NCI-H2107 (cell line): ENCODE measurements at places on chromosomes 1 and 21.

- no peak for DNase-seq
Measured at GRCh38 chr1:5985250-5985649, 7.0 kb downstream of the NPHP4 start.

- no peak for DNase-seq
Measured at GRCh38 chr1:213484333-213484732, 433.3 kb downstream of the RPS6KC1 start.

- DNase-seq: no peak
Measured at GRCh38 chr1:114152508-114153260, 985 bp downstream of the SYT6 start.

- no peak for DNase-seq
Measured at GRCh38 chr1:85398391-85399064, 66.4 kb downstream of the DDAH1 start.

DNA sequence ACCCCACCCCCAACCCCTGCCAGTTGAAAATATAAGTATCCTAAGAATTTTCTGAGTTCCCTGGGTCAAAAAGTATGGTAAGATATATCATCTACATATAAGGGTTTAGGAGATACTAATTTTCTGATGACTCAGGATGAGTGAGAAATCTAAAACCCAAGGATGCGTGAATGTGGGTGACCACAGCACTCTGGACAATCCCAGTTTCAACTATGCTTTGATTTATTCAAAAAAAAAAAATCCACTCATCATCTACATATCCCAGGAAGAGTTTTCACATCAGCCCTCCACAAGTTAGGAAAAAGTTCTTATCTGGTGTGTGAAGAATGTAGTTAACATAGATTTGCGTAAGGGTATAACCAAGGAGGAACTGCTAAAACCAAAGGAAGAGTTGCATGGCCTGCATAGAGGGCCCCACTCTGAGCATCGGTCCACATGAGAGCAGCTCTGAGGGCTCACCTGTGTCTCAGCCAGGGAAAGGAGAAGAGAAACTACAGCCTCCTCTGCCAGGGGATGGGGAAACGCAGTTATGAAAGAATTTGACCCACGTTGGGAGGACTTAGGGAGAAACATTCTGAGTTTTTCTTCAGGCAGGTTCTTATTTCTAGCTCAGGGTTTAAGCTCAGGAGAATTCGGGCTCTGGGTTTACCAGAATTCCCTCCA is 18.8 kb downstream of the LAMB3 start:
- no peak for DNase-seq

DNA sequence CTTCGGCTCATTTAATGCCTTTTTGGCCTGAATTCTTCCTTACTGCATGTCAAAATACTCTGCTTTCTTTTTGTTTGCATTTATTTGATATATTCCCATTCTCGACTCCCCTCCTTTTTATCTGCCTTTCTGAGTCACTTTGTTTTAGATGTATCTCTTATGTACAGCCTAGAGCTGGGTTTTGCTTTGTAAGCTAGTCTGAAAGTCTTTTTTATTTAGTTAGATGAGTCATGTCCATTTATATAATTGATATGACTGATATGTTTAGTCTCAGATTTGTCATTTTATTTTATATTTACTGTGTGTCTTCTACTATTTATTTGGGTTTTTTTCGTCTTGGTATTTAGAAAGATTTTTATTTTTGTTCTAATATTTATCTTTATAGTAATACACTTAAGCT is 33.6 kb upstream of the GNG5 start:
- DNase-seq: no peak

DNA sequence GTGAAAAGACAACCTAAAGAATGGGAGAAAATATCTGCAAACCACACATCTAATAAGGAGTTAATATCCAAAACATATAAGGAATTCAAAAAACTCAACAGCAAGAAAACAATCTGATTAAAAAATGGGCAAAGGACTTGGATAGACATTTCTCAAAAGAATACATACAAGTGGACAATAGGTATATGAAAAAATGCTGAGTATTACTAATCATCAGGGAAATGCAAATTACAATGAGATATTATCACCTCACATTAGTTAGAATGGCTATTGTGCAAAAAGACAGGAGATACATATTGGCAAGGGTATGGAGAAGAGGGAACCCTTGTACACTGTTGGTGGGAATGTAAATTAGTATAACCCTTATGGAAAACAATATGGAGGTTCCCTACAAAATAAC is 44.9 kb downstream of the TRMT1L start:
- DNase-seq: no peak

DNA sequence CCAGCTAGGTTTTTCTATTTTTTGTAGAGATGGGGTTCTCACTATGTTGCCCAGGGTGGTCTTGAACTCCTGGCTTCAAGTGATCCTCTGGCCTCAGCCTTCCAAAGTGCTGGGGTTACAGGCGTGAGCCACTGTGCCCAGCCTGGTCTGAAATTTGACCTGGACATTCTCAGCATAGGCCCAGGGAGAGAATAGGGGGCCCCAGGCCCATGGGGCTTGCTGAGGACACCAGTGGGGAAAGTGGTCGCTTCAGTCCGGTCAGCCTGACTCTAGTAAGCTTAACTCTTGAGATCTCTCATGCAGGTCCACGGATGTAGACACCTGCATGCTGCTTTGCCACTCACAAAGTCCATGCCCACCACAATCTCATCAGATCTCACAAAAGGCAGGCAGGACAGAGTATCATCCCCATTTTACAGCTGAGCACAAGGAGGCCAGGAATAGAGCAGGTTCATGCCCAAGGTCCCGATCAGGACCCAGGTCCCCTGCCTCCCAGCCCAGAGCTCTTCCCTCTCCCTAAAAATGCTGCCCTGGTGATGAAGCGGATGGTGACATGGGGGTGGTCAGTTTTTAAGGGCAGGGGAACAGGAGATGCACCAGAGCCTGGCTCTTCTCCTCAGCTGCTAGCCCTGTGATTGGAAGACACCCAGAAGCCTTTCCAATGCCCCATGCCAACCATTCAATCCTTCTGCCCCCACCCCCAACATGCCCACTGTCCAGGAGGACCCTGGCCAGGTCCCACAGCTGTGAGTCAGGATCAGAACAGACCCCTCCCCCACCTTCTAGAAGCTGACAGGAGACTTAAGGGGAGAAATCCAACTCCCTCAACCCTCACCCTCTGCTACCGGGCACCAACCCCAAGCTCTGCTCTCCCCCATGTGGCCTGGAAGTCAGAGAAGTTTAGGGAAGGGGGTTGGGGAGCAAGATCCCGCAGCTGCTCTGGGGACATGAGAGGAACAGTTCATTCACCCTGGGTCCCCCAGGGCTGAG is 1.8 kb downstream of the FHL3 start:
- no peak for DNase-seq

DNA sequence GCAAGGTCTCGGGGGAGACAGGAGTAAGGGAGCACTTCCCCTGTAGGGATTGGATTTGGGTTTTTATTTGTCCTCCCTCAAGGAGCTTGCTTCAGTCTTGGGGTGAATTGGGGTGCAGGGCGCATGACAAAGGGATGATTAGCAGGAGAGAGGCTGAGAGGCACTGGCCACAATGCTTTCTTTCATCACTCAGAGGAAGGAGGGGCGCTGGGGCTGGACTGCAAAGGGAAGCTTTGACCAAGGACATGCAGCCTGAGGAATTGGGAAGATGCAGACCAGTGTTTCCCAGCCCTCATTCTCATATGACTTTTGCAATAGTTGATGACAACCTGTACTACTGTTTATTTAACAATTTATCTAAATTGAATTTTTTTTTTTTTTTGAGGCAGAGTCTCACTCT is 34.1 kb upstream of the PDPN start:
- no peak for DNase-seq

GRCh38 chr1:178464566-178464965 is 32.2 kb downstream of the CLEC20A start:
- DNase-seq: no peak

GRCh38 chr1:71509051-71509595 is 428.3 kb upstream of the ZRANB2 start:
- no peak for DNase-seq

DNA sequence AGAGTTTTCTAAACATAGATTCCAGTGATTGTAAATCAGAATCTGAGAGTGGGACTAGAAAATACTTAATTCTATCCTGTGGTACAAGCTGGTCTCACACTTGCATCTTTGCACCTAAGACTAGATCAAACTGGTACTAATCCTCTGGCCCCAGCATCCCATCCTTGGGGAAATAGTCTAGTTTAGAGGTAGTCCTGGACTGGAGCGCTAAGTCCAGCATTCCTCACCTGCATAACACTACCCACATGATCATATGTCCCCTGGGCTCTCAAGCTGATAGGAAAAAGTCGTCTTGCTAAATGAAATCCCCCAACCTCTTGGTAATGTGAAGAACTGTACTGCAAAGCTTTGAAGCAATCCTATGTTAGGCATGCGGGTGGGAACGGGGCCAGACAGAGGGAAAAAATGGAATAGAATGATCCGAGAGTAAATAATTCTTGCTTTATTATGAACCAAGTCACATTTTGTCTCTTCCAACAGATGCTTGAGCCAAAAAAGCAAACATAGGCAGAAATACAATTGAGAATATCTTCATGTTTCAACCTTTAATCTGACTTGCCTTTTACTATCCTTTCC is 4.8 kb downstream of the COX20 start:
- no peak for DNase-seq

DNA sequence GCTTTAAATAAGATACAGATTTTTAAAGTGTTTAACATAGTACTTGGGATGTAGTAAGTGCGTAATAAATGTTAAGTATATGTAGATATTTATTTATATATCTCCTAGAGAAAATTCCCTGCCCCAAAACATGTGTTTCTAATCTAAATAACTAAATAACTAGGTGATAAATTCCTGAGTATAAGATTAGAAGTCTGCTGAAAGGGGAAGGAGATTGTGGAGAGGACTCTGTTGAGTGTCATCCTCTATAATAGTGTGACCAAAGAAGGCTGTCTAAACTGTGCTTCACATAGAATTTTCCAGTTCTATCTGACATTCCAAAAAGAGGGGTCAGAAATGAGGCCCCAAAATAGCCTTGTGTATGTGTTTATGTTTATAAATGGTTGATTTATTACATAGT is 590.5 kb upstream of the ADAMTS5 start:
- DNase-seq: no peak

- no peak for DNase-seq
Measured at GRCh38 chr1:235054466-235054865, 74.2 kb downstream of the TOMM20 start.

DNA sequence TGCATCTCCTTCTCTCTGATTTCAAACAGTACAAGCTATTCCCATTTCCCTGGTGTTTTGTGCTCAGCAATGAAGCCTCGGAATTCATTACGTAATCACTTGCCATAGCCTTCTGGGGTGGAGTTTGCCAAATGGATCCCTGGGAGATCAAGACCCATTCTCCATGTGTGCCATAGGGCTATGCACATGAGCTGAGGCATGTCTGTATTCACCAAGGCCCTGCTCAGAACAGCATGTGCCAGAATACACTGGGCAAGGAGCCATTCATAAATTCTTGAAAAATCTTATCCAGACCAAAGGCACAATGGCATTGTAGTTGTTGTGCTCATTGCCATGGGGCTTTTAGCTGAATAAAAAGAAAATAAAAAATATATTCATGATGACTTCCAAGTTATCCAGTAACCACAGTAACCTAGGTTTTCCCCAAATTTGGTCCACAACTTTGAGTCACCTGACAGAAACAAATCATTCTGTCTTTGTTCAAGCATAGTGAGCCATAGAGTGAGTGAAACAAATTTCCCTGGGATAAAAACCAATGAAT is 53.0 kb downstream of the CRB1 start:
- DNase-seq: no peak

- no peak for DNase-seq
Measured at GRCh38 chr1:112359961-112360767, 35.9 kb upstream of the CTTNBP2NL start.

- no peak for DNase-seq
Measured at GRCh38 chr1:16013220-16013907, 4.5 kb downstream of the HSPB7 start.

DNA sequence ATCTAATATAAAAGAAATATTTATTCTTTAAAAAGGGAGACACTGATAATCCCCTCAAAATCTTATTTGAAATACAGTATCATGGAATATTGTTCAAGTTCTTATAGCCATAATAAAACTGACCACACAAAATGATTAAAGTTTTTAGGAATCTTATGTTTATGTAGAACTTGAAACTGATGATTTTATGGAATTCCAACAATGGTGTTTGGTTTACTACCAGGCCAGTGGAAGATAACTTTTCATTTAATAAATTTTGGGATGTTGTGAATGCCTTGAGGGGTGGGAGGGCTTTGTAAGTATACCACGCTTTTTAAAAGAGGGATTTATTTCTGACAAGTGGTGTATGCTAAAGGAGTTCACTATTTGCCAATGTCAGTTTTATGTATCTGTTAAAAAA is 87.7 kb downstream of the RAB3GAP2 start:
- DNase-seq: no peak

DNA sequence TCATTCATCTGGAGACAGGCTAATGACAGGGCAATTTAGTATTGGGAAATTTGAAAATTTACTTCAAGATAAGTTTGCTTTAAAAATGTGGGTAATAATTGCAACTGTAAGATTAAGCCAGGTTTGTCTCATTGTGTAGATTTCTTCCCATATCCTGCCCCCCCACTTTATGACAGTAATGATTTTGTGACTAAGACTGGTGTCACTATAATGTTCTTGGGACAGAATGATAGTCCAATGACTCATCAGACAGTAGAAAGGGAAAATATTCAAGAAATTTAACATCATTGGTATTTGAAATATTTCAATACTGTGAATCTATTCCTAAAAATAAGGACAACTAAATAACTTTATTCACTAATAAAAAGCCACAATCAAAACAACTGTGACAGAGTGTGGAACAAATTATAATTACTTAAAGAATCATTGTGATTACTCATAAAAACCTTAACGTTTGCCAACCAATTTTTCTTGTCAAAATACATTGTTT is 36.7 kb downstream of the FH start:
- no peak for DNase-seq

DNA sequence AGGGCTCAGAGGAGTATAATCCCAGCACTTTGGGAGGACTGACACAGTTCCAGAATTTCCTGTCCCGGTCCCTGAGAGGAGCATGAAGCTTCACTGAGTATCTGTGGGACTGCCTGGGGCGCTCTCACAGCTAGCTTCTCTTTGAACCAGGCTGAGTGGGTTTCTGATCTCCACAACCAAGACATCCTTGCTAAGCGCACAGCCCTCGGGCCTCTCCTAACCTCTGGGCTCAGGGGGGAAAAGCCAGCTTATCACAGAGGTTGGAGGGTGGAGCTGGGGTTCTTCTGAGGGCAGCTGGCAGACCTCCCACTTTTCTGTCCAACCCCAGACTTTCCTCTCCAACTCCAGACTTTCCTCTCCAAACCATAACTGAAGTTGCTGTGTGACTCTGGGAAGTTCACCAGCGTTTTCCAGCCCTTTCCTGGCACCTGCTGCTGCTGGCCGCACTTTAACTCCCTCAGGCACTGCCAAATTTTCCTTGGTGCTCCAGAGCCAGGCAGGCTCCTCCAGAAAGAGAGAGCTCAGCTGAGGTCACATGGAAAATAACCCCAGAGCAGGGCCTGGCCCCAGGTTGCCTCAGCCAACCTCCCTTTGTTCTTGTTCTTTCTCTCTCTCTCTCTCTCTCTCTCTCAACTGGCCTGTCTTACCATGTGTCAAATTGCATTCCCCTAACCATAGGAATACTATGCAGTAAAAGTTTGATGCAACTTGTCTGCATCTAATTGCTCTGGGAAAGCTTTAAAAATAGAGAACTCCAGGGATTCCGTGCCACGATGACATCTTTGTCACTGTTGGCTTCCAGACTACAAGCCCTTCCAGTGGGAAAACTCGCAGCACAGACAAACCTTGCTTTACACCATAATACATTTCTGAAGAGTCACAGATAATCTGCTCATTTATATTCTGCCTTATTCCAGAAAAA is 49.5 kb downstream of the OLFML2B start:
- DNase-seq: no peak
